ENCODE measurements at places on chromosomes 12 and 14. TPM values are rescaled to one million over a fixed set of nuclear protein-coding genes. Genes with fewer than 3 reads are reported as not detected.

- no peaks in the 10 kb centered on the region for H3K36me3 ChIP-seq
- no peak overlapping the region for H3K4me3 ChIP-seq
- H3K4me1 ChIP-seq: peaks cover 4% of the 10 kb centered on the region
- no peak for DNase-seq
- H3K27ac ChIP-seq: no peak overlapping the region
Observed at GRCh38 chr12:62681306-62681705, 214.7 kb downstream of the MON2 start.

DNA sequence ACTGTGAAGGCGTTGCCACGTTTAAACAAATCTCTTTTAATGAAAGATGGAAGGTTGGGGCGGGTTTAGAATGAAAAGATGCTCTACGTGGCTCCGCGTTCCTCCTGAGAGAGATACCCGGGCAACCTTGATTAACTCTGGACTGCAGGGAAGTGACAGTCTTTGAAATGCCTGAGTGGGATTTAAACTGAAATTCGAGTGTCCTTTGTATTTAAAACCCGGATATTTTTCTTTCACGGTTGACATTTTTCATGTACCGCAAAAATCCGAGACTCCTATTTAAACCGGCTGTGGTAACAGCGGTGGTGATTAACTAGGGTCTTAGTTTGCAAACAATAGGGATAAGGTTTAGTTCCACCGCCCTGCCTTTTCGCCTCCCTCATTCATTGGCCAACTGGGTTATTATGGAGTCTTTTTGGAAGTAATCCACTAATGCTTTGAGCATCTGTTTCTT, 707 bp downstream of the G2E3 start:
- H3K27me3 ChIP-seq: no peaks in the 10 kb centered on the region
- H3K27ac ChIP-seq: peak overlapping the region; percentile 82
- no peak for DNase-seq
- peak overlapping the region; percentile 90 for H3K4me3 ChIP-seq
- peaks cover 5% of the 10 kb centered on the region for H3K4me1 ChIP-seq

GRCh38 chr14:96191841-96192462, 12.7 kb upstream of the BDKRB2 start:
- no peaks in the 10 kb centered on the region for H3K4me1 ChIP-seq
- no peaks in the 10 kb centered on the region for H3K36me3 ChIP-seq
- no peaks in the 10 kb centered on the region for H3K27me3 ChIP-seq

- H3K4me3 ChIP-seq: no peak overlapping the region
- no peaks in the 10 kb centered on the region for H3K27me3 ChIP-seq
- no peaks in the 10 kb centered on the region for H3K4me1 ChIP-seq
- H3K36me3 ChIP-seq: no peaks in the 10 kb centered on the region
- DNase-seq: no peak
Observed at GRCh38 chr14:79225815-79226214, 985.5 kb downstream of the DIO2 start.

DNA sequence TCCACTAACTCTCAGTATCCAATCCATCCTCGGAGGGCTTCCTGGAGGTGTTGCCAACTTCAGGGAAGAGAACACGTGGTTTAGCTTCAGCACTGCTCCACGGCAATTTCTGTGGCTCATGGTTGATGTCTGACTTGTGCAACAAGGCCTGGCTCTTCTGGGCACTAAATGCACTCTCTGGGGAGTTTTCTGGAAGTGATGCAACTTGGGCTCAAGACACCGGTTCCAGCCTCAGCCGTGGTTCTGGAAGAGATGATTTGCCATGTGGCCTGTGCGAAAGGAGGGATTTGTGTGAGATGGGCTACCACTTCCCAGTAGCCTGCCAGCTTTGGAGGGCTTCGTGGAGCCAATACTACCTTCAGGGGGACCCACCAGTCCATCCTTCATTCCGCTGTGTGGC, 118.6 kb upstream of the RTL1 start:
- H3K4me1 ChIP-seq: no peaks in the 10 kb centered on the region
- no peaks in the 10 kb centered on the region for H3K27me3 ChIP-seq
- DNase-seq: no peak
- H3K36me3 ChIP-seq: no peaks in the 10 kb centered on the region

DNA sequence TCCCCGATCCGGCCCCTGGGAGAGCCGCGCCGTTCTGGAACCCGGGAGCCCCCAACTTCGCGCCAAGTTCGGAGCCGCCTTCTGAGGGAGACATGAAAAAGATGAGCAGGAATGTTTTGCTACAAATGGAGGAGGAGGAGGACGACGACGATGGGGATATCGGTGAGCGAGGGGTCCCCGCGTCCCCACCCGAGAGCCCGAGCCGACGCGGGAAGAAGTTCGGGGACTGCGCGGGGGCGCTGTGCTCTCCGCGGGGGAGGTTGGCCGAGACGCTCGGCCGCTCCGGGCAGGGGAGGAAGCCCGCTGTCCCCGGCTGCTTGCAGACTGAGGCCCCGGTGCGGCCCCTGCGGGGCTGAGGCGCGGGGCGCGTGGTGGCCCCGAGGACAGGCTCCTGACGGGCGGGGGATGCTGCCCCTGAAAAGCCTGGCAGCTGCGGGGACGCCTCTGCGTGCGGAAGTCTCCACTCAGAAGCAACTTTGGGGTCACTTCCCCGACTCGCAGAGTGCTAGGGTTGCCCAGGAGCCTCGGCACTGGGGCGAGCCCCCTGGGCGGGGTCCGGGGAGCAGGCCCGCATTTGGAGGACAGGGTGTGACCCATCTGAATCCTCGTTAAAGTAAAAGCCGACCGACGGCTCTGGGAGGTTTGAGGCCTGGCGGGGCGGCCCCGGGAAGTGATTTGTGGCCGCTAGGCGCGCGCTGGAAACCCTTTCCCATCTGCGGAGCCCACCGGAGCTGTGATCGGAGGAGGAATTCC, 511 bp downstream of the ANO6 start:
- H3K27me3 ChIP-seq: no peaks in the 10 kb centered on the region
- DNase-seq: peak; percentile 31
- peak overlapping the region; percentile 85 for H3K4me3 ChIP-seq
- peaks cover 6% of the 10 kb centered on the region for H3K4me1 ChIP-seq
- no peaks in the 10 kb centered on the region for H3K36me3 ChIP-seq

DNA sequence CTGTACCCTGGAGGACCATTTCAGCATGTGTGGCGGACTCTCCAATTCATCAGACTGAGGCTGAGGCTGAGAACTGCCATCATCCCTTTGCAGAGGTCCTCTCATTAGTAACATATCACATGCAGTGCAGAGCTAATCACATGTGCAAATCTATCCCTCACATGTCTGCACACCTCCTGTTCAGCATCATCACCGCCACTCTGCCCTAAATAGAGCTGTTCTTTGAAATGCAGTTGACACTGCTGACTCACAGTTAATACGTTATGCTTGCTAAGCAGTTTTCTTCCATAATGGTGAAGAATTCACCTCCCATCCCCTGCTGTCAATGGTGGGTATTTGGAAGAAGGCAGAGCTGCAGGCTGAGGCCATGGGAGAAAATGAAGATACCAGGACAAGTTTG, 85.0 kb upstream of the ANO2 start:
- H3K36me3 ChIP-seq: no peaks in the 10 kb centered on the region
- H3K27me3 ChIP-seq: no peaks in the 10 kb centered on the region
- no peak overlapping the region for H3K27ac ChIP-seq
- no peak for DNase-seq
- no peak overlapping the region for H3K4me3 ChIP-seq

DNA sequence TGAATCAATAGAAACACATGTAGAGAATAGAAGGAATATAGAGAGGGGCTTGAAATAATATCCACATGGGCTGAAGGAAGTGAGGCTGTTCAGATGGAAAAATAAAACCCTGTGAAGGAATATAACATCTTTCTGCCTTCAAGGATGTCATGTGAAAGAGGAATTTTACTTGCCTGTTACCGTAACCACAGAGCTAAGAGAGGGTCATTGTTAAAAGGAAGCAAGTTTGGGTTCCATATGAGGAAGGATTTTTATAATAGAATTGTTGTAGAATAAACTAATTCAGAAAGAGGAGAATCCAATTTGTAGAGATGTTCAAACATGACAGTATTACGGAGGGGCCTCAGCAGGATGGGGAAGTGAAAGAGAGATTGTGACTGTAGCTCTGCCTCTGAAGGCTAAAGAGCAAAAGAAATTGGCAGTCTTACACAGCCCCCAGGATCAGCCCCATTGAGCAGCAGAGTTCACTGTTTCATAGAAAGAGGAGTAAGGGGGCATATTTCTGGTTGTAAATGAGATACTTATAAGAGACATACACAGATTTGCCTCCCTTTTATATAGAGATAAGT, 41.8 kb upstream of the PTPRR start:
- H3K27me3 ChIP-seq: no peaks in the 10 kb centered on the region
- DNase-seq: no peak
- no peaks in the 10 kb centered on the region for H3K4me1 ChIP-seq
- no peak overlapping the region for H3K4me3 ChIP-seq
- no peaks in the 10 kb centered on the region for H3K36me3 ChIP-seq

DNA sequence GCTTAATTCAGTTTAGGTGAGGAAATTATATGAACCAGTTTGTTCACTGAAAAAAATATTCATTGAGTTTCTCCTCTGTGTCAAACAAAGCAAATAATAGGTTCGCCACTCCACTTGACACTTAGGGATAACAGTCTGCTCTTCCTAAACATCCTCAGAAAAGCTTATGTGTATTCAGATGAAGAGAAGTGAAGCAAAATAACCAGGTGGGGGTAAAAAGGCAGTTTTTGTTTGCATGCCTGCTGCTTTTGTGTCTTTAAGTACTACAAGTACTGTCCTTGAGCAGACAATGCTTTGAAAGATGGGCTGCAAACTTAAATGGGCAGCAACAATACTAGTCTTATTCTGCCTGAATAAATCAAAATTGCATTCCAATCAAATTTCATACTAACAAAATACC, 910.7 kb upstream of the MDGA2 start:
- no peaks in the 10 kb centered on the region for H3K36me3 ChIP-seq
- H3K27ac ChIP-seq: no peak overlapping the region
- no peaks in the 10 kb centered on the region for H3K4me1 ChIP-seq

DNA sequence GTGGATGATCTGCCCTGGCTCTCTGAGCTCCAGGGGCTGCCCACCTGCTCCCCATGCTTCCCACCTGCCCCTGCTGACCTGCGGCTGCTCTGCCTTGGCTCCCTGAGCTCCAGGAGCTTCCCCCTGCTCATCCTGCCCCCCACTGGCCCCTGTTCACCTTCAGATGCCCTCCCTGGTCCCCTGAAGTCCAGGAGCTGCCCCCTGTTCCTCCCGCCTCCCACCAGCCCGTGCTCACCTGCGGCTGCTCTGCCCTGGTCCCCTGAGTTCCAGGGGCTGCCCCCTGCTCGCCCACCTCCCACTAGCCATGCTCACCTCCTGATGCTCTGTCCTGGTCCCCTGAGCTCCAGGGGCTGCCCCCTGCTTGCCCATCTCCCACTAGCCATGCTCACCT, 219.7 kb downstream of the TMEM121 start:
- no peak overlapping the region for H3K27ac ChIP-seq
- H3K27me3 ChIP-seq: no peaks in the 10 kb centered on the region
- H3K36me3 ChIP-seq: no peaks in the 10 kb centered on the region
- no peaks in the 10 kb centered on the region for H3K4me1 ChIP-seq
- DNase-seq: no peak

DNA sequence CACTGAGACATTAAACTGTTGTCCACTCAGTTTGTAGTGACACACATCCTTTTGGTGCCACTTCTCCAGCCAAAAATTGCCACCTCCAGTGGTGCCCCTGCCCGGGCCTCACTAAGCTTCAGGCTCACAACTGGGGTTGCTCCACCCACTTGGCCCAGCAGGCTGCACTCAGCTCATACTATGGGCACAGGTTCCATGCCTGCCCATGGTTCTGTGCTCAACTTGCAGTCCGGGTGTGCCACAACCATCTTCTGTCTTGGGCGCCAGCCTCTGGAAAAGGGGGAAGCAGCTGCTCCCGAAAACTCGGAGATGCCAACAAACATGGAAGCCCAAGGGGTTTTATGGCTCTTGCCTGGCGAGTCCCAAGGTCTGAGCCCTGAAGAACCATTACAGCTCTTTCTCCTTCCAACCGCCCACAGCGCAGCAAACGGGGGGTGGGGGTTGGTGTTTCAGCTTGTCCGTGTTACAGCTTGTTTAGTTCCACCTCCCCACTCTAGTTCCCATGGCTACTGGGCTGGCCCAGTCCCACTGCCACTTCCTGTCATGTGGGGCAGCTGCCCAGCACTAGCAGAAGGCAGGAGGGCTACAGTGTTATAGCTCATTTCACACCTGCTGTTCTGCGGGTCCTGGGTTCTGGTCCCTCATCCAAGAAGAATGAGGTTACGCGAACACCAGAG, 998.3 kb downstream of the SLC16A7 start:
- H3K27ac ChIP-seq: no peak overlapping the region
- no peaks in the 10 kb centered on the region for H3K36me3 ChIP-seq
- H3K27me3 ChIP-seq: no peaks in the 10 kb centered on the region
- DNase-seq: no peak

GRCh38 chr14:61733972-61734371, 28.2 kb upstream of the SNAPC1 start:
- H3K36me3 ChIP-seq: peaks cover 43% of the 10 kb centered on the region
- no peaks in the 10 kb centered on the region for H3K4me1 ChIP-seq
- DNase-seq: no peak
- no peaks in the 10 kb centered on the region for H3K27me3 ChIP-seq
- H3K27ac ChIP-seq: no peak overlapping the region

GRCh38 chr12:93714382-93714781, 37.2 kb downstream of the CRADD start:
- peak overlapping the region; percentile 42 for H3K27ac ChIP-seq
- no peak for DNase-seq
- no peaks in the 10 kb centered on the region for H3K36me3 ChIP-seq
- no peak overlapping the region for H3K4me3 ChIP-seq
- H3K4me1 ChIP-seq: no peaks in the 10 kb centered on the region

- H3K36me3 ChIP-seq: no peaks in the 10 kb centered on the region
- no peaks in the 10 kb centered on the region for H3K27me3 ChIP-seq
- no peak overlapping the region for H3K27ac ChIP-seq
- no peak for DNase-seq
Observed at GRCh38 chr14:70785556-70785955, 23.8 kb downstream of the MAP3K9 start.

DNA sequence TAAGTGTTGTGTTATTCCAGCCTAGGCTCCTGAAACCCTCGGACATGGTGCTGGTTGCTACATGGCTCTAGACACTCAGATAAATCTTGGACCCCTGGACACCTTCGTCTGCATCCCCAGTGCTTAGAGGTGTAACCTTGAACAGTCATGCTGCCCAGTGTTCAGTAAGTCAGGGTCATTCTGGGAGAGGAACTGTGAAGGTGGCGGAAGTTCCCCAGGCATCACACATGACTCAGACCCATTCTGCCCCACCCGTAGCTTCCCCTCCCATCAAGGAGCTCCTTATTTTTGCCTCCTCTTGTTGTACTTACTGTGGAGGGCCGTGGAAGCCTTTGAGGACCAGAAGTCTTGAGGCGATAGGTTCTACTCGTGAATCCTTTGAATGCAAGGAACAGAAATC, 18.1 kb upstream of the SSPN start:
- no peak overlapping the region for H3K4me3 ChIP-seq
- no peaks in the 10 kb centered on the region for H3K27me3 ChIP-seq
- DNase-seq: no peak
- no peak overlapping the region for H3K27ac ChIP-seq
- H3K4me1 ChIP-seq: no peaks in the 10 kb centered on the region
- no peaks in the 10 kb centered on the region for H3K36me3 ChIP-seq

GRCh38 chr14:54207476-54208462, 189.0 kb upstream of the CDKN3 start:
- H3K27ac ChIP-seq: no peak overlapping the region
- no peaks in the 10 kb centered on the region for H3K27me3 ChIP-seq
- H3K4me1 ChIP-seq: peaks cover 4% of the 10 kb centered on the region

ATN1 gene
- total RNA-seq: 207 TPM

CLEC6A gene
- not detected for total RNA-seq

PLEKHD1 gene
- not detected for total RNA-seq

TTC9 gene
- not detected for total RNA-seq

PRB2 gene
- total RNA-seq: not detected

SERPINA6 gene
- not detected for total RNA-seq

OR4K15 gene
- total RNA-seq: not detected

HOXC5 gene
- total RNA-seq: not detected
